ENCODE measurements at places on chromosomes 4 and X. TPM values are rescaled to one million over a fixed set of nuclear protein-coding genes. Genes with fewer than 3 reads are reported as not detected.

PAGE2B gene
- polyA plus RNA-seq: 0.31 TPM

- peak; percentile 91 for DNase-seq
Observed at GRCh38 chr4:139295206-139295941, 5.9 kb upstream of the NAA15 start.

CYSLTR1 gene
- polyA plus RNA-seq: not detected

GRCh38 chrX:17656035-17656418, 81.3 kb upstream of the SCML1 start:
- peak; percentile 56 for DNase-seq

DNA sequence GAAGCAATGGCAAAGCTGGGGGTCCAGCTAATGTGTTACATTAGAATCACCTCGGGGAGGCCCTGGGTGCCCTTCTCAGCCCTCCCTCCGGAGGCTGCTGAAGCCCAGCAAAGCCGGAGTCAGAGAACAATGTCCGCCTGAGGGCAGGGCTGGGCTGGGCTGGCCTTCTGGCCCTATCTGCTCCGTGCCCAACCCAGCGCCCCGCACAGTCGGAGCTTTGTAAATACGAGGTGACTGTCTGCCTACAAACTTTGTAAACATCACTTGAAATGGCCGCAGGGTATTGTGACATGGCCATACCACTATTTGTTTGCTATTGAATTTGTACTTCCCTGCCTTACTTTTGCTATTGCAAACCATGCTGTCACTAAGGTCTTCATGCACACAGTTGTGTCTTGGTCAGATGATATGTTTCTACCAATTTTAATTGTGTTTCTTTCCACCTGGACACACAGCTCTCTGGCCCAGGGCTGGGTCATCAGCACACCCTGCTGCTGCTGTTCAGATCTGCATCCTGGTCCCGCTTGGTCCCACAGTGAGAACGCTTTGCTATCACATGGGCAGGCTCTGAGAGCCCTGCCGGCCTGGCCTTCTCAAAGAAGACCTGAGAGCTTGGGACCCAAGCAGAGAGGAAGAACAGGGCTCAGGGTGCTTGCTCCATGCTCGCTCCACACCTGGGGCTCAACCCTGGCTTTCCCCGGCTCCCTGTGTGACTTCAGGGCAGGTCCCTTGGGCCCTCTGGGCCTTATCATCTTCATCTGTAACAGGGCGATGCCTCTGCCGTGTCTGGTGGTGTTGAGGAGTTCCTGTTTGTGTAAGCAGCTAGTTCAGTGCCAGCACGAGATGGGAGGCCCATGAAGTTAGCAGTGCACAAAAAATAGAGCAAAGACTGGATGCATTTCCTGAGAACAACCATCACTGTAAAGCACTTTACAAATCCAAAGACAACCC, 2.3 kb downstream of the S100P start:
- DNase-seq: peak; percentile 11

GRCh38 chr4:21792736-21793135, 155.8 kb downstream of the KCNIP4 start:
- no peak for DNase-seq

DNA sequence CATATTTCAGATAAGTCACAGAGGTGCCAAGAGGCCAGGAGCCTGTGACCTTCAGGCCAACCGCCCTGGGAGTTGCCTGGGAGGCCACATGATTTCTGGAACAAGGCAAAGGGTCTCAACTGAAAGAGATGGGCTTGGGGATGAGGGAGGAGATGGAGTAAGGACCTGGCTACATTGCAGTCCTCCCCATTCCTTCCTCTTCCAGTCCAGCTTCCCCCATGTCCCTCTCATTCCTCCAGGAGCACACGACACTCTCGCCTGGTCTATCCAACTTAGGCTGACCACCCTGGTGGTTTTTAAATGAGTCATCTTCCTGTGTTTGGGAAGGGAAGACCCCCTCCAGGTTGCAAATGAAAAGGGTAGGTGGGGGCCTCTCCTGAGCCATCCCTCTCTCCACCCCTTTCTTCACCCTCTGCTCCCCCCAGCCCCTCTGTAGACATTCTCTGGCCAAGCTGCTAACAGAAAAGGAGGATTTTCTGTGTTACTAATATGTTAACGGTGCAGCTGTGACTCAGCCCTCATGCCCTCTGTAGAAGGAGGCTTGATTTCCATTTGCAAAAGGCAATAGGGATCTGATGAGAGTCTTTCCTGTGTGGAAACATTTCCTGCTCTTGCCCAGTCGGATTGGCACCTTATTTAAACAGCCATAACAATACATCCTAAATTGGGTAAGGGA, 79.2 kb downstream of the RTL5 start:
- DNase-seq: no peak

GRCh38 chr4:2623442-2623841, 87.0 kb downstream of the FAM193A start:
- no peak for DNase-seq

Data from SK-N-SH (cell line).